ENCODE measurements at places on chromosomes 3 and 15.

DNA sequence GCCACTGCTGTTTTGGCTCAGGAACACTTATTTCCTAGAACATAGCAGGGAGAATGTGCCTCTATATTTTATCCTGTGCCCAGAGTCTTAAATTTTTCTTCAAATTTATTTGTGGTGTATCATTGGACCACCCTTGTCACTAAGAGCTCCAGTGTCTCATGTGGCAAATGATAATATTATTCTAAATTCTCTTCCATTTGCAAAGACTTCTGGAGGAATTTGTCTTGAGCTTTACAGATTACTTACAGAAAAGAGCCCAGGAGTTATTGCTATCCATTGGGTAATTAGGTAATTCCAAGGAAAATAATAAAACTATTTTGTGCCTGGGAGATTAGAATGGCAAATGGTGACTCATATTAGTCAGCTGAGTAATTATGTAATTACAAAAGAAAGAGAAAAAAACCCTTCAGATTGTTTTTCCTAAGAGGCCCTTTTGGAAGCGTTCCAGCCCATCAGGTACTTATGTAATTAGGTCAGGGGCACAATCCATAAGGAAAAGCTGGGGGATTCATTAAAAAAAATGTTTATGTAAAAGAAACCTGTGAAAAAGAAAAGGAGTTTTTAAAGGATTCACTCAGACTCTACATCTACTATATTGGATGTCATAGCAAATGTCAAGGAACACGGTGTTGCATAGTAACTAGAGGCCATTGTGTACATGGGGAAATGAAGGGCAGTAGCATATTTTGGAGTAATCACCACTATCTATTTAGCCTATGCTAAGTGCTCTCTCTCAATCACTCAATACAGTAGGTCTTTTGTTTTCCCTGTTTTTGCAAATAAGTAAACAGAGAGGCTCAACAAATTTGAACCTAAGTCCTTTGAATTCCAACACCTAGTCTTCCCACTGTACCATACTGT, 380.9 kb upstream of the RARB start:
- no peak for DNase-seq

- DNase-seq: no peak
Measured at GRCh38 chr3:41148478-41148877, 50.8 kb upstream of the CTNNB1 start.

DNA sequence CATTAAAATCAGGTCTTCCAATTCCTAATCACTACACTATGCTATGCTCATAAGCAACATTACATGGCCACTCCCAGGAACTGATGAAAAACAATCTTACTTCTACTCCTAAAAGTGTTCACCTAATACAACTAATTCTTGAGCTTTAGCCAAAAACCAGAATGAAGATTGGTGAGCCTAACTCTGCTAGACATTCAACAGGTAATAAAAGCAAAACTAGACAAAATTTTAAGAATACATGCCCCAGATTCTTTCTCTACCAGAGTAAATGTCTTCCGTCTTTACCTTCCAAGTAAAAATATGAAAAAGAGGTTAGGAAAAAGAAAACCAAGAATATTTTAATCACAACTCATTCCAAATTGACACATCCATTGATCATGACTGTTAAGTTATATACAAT, 31.3 kb downstream of the ATP13A3 start:
- DNase-seq: no peak

- no peak for DNase-seq
Measured at GRCh38 chr3:52401551-52401950, 43.4 kb downstream of the SEMA3G start.

DNA sequence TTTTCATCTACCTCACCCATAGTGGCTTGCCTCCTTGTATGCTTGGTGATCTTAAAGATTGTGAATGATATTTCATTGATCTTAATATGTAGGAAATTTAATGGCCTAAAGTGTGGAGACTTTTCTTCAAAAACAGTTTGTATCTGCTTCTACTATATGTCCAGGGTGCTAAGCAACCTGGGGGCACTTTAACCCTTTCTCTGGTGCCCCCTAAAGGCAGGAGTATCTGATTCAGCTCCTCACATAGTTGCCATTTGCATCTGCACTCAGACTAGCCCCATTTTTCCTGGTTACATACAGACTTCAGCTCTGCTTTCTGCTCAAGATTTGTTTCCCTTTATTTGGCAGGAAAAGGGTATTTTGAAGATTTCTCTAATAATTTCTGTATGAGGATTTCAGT, 5.2 kb upstream of the PFN2 start:
- no peak for DNase-seq

GRCh38 chr15:33029109-33029652, 165.3 kb downstream of the FMN1 start:
- no peak for DNase-seq

DNA sequence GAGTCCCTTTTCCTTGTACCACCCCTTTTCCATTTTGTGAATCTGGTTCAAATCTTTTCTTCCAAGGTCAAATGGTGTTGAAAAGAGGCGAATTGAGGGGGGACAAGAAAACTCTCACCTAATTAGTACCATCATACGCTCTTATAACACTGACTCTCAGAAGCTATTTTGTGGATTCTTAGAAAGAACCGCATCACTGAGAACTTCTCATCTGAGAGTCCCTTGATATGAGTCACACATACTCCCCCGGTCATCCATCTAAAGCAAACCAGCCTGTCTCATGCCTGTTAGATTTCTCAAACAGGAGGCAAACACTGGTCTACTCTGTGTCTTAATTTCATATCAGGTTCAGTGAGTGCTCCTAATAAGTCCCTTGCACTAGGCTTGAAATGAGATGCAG, 76.5 kb upstream of the SPRED1 start:
- DNase-seq: peak; percentile 51

- no peak for DNase-seq
Measured at GRCh38 chr3:10666621-10667020, 149.4 kb upstream of the SLC6A11 start.

GRCh38 chr3:59526999-59527398, 477.2 kb upstream of the CFAP20DC start:
- DNase-seq: no peak

All from AG04449 (cell line).